HFFc6 (cell line): ENCODE measurements at places on chromosomes 3 and 15.

DNA sequence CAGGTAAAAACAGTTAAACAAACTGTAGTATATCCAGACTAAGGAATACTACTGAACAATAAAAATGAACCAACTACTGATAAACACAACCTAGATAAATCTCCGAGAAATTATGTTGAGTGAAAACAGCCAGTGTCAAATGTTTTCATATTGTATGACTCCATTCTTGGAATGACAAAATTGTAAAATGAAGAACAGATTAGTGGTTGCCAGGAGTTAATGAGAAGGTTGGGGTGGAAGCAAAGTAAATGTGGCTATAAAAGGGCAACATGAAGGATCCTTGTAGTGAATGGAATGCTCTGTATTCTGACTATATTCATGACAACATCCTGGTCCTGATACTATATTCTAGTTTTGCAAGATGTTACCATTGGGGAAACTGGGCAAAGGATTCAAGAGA, 27.5 kb upstream of the ACKR4 start:
- DNase-seq, result peak; percentile 36

DNA sequence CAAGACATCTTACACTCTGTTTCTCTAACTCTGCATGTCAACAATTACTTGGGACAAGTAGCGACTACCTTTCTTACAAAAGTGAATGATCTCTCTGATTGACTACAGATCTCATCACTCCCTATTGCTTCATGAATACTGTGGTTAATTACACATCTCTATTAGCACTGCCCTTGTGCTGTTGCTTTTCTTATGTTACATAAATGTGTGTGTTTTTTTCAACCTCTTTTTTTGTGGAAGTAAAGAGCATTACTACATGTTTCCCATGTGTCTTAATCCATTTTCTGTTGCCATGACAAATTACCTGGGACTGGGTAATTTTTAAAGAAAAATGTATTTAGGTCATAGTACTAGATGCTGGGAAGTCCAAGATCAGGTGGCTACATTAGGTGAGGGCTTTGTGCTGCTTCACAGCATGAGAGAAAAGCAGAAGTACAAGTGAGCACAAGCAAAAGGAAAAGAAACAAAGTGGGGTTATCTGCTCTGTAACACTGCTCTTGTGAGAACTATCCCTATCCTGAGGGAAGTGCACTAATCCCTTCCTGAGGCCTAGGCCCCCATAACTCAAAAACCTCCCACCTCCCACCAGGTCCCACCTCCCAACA, 298.2 kb upstream of the SATB1 start:
- no peak for DNase-seq

- peak; percentile 40 for DNase-seq
These were observed 62.1 kb upstream of the SLC6A11 start for GRCh38 chr3:10753964-10754363.

- peak; percentile 87 for DNase-seq
These were observed 137.4 kb downstream of the MBNL1 start for GRCh38 chr3:152405915-152406802.

GRCh38 chr3:174072675-174073074, 675.1 kb downstream of the NLGN1 start:
- DNase-seq, result no peak

- DNase-seq, result no peak
These were observed 47.1 kb downstream of the CRTC3 start for GRCh38 chr15:90576711-90577389.

DNA sequence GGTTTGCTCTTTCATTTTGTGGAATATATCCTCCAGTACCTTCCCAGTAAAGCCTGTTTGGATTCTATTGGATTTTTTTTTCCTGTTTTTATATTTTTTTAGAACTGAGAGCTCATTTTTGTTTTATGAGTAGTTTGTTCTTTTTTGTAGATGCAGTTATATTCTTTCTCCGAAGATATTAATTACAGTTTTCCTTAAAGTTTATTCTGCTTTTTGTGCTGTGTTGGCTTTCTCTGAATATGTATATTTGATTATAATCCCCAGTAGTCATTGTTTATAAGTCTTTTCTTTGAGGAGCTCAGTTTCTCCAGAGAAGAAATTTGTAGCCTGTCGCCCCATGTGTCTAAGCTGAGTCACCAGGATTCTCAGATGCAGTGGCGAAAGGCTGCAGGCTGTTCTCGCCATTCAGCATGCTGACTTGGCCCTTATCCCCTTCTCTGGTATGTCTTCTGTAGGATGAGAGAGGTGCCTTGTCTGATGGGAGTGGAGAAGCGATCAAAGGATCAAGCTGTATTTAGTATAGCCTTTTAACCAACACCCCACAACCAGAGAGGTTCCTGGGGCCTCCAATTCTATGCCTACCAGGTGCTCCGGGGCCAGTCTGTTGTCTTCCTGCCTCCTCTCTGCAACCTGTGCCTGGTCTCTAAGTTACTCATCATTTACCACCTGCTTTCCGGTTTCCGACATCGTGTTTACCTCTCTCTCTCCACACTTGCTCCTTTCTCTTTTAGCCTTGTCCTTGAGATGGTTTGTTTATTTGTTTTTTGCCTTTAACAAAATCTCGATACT, 31.7 kb upstream of the MFSD1 start:
- DNase-seq, result peak; percentile 65

GRCh38 chr3:147380387-147380951, 25.9 kb downstream of the ZIC4 start:
- DNase-seq, result no peak

- no peak for DNase-seq
These were observed 62.9 kb upstream of the RAP2B start for GRCh38 chr3:153099131-153099530.

DNA sequence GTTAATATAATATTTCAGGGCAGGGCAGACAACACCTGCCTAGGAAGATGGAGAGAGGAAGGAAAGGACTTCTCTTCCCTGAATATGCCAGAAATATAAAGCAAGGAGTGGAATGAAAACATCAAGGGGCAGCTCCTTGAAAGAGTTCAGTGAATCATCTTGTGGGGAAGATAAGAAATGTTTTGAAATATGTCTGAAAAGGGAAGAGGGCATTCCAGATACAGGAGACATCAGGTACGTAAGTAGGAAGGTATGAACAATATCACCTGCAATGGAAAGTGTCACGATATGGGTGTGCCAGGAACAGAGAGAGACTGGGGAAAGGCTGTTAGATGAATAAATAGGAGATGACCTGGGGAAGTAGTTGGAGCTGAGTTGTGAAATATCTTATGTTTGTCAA, 75.8 kb upstream of the WDR72 start:
- DNase-seq, result no peak

GRCh38 chr15:62739082-62739481, 303.5 kb upstream of the TPM1 start:
- DNase-seq, result peak; percentile 82

- no peak for DNase-seq
These were observed 46.4 kb upstream of the CAPN7 start for GRCh38 chr3:15159501-15160136.

- no peak for DNase-seq
These were observed at the start of gene LHFPL4 for GRCh38 chr3:9553021-9553947. TSS of gene LHFPL4 (minus strand) at chr3:9553822. CDS start at chr3:9552679, 1,143 bp downstream.

- no peak for DNase-seq
These were observed 48.9 kb downstream of the TGFBR2 start for GRCh38 chr3:30655187-30655812.

DNA sequence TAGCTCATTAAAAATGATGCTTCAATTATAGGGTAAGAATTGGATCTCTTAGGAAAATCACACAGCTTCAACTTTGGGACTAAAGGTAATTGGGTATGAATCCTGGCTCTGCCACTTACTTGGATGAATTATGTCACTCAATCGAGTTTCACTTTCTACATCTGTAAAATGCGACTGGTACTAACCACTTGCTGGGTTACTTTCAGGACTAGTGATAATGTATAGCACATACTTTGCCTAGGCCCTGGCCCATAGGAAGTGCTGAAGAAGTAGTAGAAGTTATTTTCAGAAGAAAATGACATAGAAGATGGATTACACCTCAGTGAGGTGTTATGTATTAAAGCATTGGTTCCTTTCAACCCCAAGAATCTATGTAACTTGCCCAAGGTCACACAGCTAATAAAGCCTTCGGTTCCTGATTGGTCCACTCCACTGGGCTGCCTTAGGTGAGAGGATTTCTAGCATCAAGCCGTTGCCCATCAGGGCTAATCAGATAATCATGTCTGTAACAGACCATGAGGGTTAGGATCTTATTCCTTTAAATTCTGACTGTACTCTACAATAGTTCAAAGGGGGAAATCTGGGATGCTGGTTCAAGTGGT, 29.4 kb upstream of the AP4E1 start:
- no peak for DNase-seq

- no peak for DNase-seq
These were observed 66.3 kb downstream of the NIPA2 start for GRCh38 chr15:22904736-22905135.

- no peak for DNase-seq
These were observed 451 bp downstream of the CCR5AS start for GRCh38 chr3:46406443-46406787.

- no peak for DNase-seq
These were observed 64.6 kb downstream of the CRTC3 start for GRCh38 chr15:90594301-90594738.

GRCh38 chr3:100954199-100954935, 38.9 kb downstream of the ABI3BP start:
- DNase-seq, result peak; percentile 15

DNA sequence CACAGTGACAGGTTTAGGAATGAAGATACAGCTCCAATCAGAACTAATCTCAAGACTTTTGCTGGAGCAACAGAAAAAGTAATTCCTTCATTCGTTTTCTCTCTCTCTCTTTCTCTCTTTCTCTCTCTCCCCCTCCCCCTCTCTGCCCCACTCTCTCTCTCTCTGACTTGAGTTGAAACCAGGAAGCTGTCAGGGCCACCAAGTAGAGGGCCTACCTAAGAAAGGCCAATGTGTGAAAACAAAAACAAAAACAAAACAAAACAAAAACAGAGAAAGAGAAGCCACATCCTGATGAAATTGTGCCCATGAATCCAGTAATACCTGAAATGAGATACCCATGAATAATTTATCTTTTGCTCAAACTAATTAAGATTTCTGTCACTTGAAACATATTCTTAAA, 72.9 kb downstream of the ATP8B4 start:
- DNase-seq, result no peak

DNA sequence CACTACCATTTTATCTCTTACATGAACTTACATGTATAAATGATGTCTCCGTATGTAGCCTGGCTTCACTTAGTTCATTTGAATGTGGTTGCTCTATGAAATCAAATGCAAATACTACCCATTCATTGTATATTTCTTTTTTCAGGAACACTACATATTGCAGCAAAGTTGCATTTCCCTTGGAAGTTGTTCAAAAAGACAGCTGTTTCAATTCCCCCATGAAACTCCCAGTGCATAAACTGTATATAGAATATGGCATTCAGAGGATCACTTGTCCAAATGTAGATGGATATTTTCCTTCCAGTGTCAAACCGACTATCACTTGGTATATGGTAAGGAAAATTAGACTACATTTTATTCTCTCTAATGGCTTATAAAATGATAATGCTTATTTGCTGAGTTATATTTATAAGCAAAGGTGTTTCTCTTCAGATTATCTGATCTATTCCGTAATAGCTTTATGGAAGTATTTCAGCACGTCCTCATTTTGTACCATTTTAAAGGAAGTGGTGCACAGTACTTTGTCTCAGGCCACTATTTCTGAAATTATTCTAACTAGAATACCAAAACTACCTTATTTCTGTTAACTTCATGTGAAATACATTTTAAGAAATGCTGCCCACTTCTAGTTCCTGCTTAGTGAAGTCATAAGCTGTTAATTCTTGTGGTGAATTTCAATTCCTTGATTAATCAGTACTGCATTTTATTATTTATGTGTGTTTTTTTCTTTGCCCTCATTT, 95.1 kb downstream of the IL1RAP start:
- DNase-seq, result no peak

- DNase-seq, result no peak
These were observed 21.1 kb downstream of the MAGI1 start for GRCh38 chr3:66017591-66017990.

- DNase-seq, result no peak
These were observed 11.6 kb downstream of the ETV5 start for GRCh38 chr3:186097317-186097662.

DNA sequence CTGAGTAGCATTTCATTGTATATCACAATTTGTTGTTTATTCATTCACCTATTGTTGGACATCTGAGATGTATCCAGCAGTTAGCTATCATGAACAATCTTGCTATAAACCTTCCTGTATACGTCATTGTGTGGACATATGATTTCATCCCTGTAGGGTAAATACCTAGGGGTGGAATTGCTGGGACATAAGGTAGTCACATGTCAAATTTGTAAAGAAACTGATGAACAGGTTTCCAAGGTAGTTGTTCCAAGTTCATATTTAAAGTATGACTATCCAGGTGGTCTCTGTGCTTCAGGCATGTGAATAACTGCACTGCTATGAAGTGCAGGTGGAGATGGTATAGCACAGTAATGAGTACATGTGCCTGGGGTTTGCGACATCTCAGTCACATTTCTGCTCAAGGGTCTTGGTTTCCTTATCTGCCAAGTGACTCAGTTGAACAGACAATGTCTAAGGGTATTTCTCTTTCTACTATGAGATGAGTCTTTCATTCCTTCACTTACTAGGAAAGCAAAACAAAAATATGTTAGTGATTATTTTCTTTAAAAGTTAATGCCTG, 229.0 kb upstream of the HES1 start:
- no peak for DNase-seq

- DNase-seq, result no peak
These were observed 666 bp upstream of the FAM219B start for GRCh38 chr15:74907163-74907870.

DNA sequence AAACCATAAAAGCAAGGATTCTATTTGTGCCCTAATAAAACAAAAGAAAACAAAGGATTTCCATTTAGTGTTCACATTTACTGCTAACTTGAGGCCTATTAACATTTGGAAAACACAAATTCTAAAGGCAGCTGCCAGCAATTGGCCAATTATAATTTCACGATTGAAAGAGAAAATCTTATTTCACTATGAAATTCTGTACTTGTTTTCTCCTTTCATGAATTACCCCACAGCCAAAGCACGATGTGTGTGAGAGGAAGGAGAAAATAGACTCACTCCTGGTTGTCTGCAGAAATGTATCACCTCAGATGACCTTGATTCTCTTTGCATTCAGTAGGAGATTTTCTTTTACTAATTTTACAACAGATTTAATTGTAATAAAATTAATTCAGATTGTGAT, 242.8 kb upstream of the GBE1 start:
- DNase-seq, result no peak

GRCh38 chr15:90402223-90402622, 14.2 kb downstream of the IQGAP1 start:
- DNase-seq, result peak; percentile 75

DNA sequence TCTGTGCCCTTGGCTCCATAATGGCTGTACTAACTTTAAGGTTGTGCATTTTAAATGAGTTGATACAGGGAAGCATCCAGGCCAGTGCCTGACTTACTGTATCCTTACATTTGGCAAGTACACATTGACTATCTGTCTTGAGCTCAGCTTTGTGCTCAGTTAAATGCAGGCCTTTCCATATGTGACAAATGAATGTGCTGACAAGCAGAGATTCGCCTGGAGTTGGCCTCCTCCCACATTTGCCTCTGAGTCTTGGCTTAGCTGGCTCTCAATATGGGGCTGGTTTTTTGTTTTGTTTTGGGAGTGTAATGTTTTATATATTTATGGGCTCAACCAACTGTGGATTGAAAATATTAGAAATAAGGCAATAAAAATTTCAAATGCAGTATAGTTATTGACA, 29.7 kb downstream of the TRIM71 start:
- DNase-seq, result no peak
